ENCODE measurements at places on chromosomes 1 and 21.

DNA sequence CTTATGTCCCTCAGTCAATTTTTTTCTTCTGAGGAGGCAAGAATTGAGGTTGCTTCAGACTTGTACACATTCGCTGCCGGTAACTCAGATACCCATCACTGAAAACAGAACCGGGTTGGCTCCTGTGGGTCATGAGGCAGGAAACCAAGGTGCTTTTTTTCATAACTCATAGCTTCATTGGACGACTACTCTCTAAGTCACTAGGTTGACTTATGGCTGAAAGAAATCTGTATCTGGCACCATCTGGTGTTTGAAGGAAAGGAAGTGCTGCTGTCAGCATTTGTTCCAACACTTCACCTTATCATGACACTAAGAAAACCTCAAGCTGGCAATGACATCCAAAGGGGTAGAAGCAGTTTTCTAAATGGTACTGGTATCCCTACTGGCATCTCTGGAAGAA, 82.3 kb downstream of the TBX19 start:
- no peak for DNase-seq

DNA sequence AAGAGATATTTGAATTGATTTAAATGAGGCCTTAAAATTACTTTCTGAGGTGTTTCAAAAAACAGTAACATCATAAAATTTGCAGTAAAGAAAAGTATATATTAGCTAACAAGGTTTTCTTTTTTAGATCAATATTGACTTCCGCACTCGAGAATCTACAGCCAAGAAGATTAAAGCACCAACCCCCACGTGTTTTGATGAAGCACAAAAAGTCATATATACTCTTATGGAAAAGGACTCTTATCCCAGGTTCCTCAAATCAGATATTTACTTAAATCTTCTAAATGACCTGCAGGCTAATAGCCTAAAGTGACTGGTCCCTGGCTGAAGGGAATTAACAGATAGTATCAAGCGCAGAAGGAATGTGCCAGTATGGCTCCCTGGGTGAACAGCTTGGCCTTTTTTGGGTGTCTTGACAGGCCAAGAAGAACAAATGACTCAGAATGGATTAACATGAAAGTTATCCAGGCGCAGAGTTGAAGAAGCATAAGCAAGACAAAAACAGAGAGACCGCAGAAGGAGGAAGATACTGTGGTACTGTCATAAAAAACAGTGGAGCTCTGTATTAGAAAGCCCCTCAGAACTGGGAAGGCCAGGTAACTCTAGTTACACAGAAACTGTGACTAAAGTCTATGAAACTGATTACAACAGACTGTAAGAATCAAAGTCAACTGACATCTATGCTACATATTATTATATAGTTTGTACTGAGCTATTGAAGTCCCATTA, 3.6 kb downstream of the RGS1 start:
- DNase-seq, result peak; percentile 4

DNA sequence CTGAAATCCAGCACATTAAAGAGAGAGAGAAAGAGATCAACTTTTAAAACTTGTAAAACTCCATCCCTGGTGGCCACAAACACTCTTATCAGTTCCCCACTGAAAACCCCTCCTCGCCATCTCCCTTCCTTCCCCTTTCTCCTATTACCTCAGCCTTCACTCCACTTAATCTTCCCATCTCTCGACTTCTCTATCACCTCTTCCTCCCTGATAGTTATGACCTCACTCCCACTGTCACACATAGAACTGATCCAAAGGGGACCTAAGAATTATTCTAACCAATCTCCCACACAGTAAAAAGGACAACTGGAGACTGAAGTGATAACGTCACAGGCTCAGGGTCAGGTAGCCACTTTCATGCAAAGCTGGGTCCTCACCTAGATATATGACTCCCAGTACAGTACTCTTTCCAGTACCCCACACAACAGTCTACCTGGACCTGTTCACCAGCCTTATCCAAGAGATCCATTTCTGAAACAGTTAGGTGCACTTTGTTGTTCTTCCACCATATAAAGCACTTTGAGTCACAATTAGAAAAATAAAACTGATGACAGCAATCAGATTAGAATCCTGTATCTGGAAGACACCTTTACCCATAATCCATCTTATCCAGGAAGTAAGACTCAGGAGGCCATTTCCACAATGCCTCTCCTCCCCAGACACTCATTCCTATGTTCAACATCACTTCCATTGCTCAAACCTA, 324.8 kb downstream of the SMYD3 start:
- DNase-seq, result no peak

GRCh38 chr1:154352581-154353459, 27.5 kb downstream of the ATP8B2 start:
- DNase-seq, result no peak

GRCh38 chr1:212760126-212760823, 31.3 kb downstream of the NSL1 start:
- peak; percentile 25 for DNase-seq

Data from lung microvascular endothelial cell (primary cell).